Stimulated activated CD4-positive, alpha-beta T cell treated with anti-CD3 and anti-CD28 coated beads, TNF-alpha, amount 100 ng/mL, for 4 hours (primary cell): ENCODE measurements at places on chromosomes 2 and 18.

DNA sequence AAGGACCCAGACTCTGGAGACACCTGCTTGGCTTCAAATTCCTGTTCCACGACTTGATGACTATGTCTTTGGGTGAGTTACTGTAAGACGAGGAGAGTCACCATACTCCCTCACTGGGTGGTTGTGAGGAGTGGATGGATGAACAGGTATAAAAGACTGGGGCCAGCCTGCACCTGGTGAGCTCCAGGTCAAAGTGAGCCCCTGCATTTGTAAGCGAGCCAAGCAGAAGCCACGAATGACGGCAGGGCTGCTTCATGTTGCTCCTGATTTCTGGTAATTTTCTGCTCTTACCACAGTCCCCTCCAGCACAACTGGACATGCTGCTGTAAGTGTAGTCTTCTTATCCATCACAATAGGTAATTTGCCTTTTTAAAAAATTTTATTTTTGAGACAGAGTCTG, 86.6 kb downstream of the POLR1A start:
- no peak for DNase-seq

GRCh38 chr2:64987001-64987955, 1.9 kb upstream of the SLC1A4 start:
- no peak for DNase-seq

DNA sequence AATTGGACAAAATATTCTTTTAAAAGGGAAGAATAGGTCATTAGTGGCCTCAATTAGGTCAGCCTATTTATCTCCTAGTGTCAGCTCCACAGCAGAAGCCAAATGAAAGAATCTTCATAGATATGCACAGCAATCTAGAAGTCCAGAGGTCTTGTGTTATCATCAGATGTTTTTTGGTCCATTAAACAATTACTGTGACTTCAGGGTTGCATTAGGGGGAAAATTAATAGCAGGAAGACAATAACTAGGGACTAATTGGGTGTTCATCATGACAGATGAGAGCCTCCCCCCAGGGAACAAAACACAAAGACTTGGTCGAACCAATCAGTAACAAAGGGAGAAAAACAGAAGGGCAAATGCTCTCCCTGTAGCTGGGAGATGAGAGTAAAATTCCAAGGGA, 264.7 kb downstream of the PTH2R start:
- DNase-seq = no peak

GRCh38 chr2:56534321-56534720, 350.5 kb downstream of the CCDC85A start:
- no peak for DNase-seq

DNA sequence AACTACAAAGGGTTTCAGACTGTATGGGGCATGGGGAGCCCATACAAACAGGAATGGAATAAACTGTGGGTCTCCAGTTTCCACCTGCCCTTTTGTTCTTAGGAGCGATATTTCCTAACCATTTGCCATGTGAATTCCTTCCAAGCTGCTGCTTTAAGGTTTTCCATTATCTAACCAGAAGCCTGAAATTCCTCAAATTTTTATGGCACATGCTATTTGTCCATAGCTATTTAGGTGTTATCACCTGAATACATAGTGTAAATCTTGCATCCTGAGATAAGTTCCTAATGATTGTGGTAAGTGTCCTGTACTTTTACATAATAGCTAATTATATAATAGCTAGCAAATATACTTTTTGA, 17.4 kb upstream of the PAIP2B start:
- no peak for DNase-seq

DNA sequence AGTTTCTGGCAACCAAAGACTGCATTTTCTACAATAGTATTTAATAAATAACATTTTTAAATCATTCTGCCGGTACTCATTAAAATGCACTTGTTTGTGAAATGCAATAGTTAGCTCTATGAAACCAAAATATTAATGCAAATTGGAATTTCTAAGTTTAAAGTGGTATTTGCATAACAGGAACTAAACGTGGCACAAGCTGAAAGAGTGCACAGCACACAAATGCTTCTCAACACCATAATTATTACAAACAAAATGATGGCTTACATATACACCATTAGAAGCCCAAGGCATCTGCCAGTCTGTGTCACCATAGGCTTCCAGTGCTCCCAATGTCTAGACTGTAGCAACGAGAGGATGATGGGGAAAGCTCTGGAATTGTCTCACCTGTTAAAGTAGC, 280.5 kb downstream of the TCF4 start:
- DNase-seq = no peak

- no peak for DNase-seq
Observed at GRCh38 chr2:96197546-96198255, 10.9 kb downstream of the STARD7 start.

GRCh38 chr18:7568426-7568825, 1.3 kb downstream of the PTPRM start:
- DNase-seq = no peak

GRCh38 chr18:46334868-46335281, 230.7 kb downstream of the HAUS1 start:
- no peak for DNase-seq

- DNase-seq = no peak
Observed at GRCh38 chr2:121588357-121588756, 57.7 kb downstream of the RNU4ATAC start.

- no peak for DNase-seq
Observed at GRCh38 chr2:169203952-169204351, 134.6 kb downstream of the DHRS9 start.

- DNase-seq = no peak
Observed at GRCh38 chr2:47503481-47504070, 100.6 kb downstream of the MSH2 start.

DNA sequence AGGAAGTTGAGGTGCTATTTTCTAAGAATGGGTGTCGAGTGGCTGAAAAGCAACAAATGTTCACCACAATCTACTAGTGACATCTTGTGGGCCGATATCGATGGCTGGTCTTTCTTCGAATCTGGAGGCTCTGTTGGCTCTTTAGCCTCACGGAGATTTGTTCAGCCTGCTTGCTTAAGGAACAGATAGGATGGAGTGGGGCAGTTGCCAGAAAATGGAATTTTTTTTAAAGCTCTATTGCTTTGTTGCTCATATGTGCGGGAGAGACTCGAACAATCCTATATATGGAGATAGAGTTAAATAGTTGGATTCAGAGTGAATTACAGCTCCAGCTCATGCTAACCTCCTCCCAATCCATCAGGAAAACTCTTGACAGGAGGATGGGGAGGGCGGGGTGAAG, 70.9 kb upstream of the LYPD6B start:
- no peak for DNase-seq

DNA sequence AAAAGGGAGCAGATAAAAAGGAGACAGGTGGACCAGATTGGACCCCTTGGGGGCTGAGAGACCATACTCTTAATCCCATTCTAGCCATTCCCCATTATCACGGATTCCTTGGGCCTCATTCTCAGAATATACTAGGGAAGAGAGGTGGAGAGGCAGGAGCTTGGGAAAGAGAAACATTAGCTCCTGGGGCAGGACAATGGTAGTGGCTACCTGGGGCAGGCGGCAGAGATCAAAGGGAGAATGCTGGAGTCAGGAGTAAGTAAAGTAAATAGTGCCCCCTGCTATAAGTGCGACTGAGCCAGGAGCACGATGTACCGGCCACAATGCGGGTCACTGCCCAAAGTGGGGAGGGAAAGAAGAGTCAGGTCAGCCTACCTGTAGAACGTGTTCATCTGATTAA, 20.4 kb upstream of the IHH start:
- DNase-seq = no peak

DNA sequence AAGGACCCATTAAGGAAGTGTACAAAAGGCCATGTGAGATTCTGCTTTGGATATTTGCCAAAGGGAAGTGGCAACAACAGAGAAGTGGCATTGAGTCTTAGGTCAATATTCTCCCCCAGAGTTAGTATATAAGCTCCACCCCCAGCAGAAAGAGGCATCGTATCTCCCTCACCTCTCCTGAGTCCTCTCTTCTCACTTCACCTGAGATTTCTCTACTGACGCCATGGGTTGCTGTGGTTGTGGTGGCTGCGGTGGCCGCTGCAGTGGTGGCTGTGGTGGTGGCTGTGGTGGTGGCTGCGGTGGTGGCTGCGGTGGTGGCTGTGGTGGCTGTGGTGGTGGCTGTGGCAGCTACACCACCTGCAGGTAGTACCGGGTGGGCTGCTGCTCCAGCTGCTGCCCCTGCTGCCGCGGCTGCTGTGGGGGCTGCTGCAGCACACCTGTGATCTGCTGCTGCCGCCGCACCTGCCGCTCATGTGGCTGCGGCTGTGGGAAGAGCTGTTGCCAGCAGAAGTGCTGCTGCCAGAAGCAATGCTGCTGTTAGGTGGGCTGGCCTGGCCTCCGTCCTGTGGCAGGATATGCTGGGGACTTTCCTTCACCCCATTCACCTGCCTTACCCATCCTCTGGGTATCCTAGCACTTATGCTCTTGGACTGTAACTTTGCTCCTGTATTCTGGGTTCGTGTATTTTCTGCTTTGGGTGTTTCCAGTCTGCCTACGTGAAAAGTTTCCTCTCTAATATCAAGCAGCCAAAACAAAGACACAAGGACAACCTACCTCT, 5.9 kb downstream of the SCYGR3 start:
- no peak for DNase-seq

GRCh38 chr18:27996801-27997272, 180.1 kb downstream of the CDH2 start:
- no peak for DNase-seq

- no peak for DNase-seq
Observed at GRCh38 chr2:45332567-45332966, 278.5 kb downstream of the SRBD1 start.

DNA sequence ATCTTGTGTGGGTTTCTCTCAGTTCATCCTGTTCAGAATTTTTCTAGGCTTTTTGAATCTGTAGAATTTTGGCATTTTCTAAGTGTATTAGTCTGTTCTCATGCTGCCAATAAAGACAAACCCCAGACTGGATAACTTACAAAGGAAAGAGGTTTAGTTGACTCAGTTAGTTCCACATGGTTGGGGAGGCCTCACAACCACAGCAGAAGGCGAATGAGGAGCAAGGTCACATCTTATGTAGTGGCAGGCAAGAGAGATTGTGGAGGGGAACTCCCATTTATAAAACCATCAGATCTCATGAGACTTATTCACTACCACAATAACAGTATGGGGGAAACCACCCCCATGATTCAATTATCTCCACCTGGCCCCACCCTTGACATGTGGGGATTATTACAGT, 199.2 kb downstream of the ST6GAL2 start:
- no peak for DNase-seq

DNA sequence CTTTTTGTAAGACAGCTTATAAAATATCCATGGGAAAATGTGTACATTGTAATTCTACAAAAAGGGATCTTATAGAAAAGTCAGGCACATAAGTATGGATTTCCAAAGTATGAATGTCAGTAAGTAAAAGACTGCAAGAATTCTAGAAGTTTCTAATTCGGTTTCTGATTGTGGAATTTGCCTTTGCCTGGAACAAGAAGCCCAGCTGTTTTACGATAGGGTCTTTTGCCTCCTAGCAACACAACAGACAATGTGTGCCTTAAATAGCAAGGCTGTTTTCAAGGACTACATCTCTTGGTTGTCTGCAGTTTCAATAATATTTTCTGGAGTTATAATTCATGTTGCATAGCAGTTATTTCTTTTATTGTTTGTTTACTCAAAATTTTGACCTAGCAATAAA, 312.9 kb downstream of the MTX2 start:
- no peak for DNase-seq

GRCh38 chr2:222627764-222628163, 28.1 kb downstream of the FARSB start:
- no peak for DNase-seq

GRCh38 chr2:157257312-157258252, at the start of gene GALNT5:
Gene GALNT5, plus strand, starts transcription at chr2:157257705. Its CDS starts 378 bp downstream, at chr2:157258083.
- DNase-seq = no peak
